ENCODE measurements at places on chromosomes 11 and 22. TPM values are rescaled to one million over a fixed set of nuclear protein-coding genes. Genes with fewer than 3 reads are reported as not detected.

DNA sequence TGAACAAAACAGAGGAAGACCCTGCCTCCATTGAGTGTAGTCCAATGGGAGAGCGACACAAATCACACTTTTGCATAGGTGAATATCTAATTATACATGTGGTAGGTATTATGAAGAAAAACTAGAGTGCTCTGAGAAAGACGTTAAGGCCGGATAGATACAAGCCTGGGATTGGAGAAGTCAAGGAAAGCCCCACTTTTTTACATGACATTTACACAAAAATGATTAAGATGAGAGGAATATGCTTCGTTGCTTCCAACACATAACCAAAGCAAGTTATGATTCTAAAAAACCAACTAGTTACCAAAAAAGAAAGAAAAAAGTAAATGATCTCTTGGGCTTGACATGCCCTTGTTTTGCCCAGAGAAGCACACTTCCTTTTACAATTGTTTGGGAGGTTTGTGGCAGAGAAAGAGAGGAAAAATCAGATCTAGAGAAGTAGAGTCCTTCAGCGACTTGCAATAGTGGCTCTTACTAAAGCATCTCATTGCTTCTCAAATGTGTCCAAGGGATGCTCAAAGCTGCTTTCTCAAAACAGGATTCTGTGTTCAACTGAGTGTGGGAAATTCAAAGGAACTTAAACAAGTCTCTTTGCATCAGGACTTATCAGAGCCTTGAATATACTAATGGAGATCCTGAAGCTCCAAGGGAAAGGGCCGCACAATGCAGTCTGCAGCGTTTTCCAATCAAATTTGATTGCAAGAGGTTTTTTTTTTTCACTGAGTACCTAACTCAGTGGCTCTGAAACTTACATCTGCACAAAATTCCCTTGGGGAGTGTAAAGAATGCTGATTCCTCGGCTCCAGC, 38.8 kb downstream of the FLI1 start:
- no peak for DNase-seq

The SHISA8 gene
- total RNA-seq: not detected

- peak; percentile 40 for DNase-seq
Measured at GRCh38 chr11:120516461-120517389, 5.2 kb downstream of the GRIK4 start.

DNA sequence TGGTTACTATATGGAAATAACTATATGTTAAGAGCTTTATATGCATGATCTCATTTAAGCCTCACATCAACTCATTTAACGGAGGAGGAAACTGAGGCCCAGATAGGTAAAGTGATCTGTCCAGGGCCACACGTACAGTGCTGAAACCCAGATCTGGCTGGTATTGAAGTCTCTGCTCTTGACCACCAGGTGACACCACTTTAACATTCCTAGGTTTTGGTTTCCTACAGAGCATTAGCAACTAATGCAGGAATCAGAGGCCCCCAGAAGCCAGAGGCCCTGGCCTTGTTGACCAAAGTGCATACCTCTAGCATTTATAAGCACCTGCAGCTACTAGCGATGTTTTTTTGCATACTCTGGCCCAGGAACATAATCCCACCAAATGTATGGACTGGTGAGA, 12.9 kb upstream of the LIMK2 start:
- DNase-seq: no peak

The XBP1 gene
- 324 TPM for total RNA-seq

- DNase-seq: peak; percentile 89
Measured at GRCh38 chr11:118610773-118611432, 3.5 kb downstream of the PHLDB1 start.

All from GM23248 (cell line).